Glomerular endothelial cell (primary cell): ENCODE measurements at places on chromosomes 16 and 17. TPM values are rescaled to one million over a fixed set of nuclear protein-coding genes. Genes with fewer than 3 reads are reported as not detected.

Gene TLCD3A
- 14.6 and 28.7 TPM in 2 replicates for total RNA-seq

- no peak for DNase-seq
Measured at GRCh38 chr16:65309354-65309753, 187.5 kb upstream of the CDH11 start.

GRCh38 chr17:75673487-75673886 lies 6.3 kb downstream of the SAP30BP start:
- DNase-seq: no peak

DNA sequence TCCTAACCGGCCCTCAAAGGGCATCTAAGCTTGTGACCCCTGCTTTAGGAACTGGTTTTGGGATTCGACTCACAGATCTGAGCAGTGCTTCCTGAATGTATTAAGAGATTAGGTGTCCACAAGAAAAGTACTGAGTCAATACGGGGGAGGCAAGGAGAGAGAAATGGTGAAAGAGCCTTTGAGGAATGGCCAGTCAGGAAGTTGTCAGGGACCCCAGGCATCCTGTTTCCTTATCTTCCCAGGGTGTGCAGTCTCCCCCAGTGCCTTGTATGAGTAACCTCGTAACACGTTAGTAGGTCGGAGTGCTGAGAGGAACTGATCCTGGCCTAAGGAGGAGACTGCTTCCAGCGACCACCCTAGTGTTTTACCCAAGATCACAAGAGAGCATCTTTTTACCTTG lies 16.4 kb upstream of the TMED6 start:
- no peak for DNase-seq

- DNase-seq: no peak
Measured at GRCh38 chr17:35578929-35579432, 610 bp upstream of the PEX12 start.

DNA sequence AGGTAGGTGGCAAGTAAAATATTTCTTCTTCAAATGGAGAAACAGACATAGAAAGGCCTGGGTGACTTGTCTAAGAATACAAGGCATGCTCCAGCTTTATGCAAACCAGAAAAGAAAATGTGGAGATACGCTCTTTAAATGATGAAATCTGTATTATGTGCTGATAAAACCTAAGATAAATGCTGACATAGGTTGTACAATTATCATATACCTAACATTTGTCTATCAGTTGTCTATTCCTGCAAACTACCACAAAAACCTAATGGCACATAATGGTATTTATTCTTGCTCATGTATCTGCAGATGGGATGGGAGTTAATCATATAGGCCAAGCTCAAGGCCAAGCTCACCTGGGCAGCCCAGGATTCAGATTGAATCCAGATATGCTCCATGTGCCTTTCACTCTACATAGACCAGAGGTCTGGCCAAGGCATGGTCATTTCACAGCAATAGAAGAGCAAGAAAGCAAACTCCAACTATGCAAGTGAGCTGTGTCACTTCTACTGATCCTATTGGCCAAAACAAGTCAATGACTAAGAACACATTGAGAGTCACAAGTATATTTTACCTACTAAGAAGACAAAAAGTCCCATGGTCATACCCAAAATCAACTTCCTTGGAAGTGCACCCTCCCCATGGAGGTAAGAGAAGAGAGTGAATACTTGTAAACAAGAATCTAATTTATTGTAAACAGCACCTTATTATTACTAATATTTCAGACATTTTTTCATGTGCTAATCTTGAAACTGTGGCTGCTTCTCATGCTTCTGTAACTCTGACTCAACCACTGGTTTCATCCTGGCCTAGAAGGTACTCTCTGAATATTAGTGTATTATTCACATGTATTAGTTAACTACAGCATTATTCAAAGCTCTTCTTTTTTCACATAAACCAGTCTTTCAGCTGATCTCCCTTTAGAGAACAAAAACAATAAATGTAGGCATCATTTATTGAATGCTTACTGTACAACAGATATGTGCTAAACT lies 270.7 kb upstream of the SOX9 start:
- DNase-seq: no peak

DNA sequence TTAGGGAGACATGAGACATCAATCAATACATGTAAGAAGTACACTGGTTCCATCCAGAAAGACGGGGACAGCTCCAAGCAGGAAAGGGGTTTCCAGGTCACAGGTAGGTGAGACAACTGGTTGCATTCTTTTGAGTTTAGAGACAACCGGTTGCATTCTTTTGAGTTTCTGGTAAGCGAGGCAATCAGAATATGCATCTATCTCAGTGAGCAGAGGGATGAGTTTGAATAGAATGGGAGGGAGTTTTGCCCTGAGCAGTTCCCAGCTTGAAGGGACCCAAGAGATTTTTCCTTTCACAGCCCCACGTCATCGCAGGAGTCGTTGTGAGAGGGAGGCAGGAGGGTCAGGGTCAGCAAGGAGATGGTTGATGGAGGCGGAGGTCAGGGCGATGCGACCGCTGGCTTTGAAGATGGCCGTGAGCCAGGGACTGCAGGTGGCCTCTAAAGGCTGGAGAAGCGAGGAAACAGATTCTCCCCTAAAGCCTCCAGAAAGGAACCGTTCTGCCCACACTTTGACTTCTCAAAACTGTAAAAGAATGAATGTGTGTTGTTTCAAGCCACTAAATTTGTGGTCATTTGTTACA lies 36.5 kb downstream of the IRF8 start:
- DNase-seq: no peak
